ENCODE measurements at places on chromosomes 2 and 18. TPM values are rescaled to one million over a fixed set of nuclear protein-coding genes. Genes with fewer than 3 reads are reported as not detected.
A peak's percentile ranks its signal among the peaks of the same experiment; 100 is the strongest.

SPP2 gene
- not detected for total RNA-seq

ZBTB7C gene
- total RNA-seq: 1.4 TPM

SDC1 gene
- total RNA-seq: 74.3 TPM

LRATD1 gene
- total RNA-seq: 28.3 TPM

CCDC150 gene
- 4.4 TPM for total RNA-seq

HRH4 gene
- 0.17 TPM for total RNA-seq

TRABD2A gene
- total RNA-seq: 2.6 TPM

NOL4 gene
- 1.9 TPM for total RNA-seq

GRCh38 chr2:156592809-156593593, 156.8 kb downstream of the GPD2 start:
- H3K4me3 ChIP-seq: no peak overlapping the region
- no peaks in the 10 kb centered on the region for H3K4me1 ChIP-seq
- no peak overlapping the region for H3K27ac ChIP-seq
- H3K27me3 ChIP-seq: no peaks in the 10 kb centered on the region
- H3K36me3 ChIP-seq: no peaks in the 10 kb centered on the region
- DNase-seq: no peak

- no peaks in the 10 kb centered on the region for H3K27me3 ChIP-seq
- no peaks in the 10 kb centered on the region for H3K4me1 ChIP-seq
- DNase-seq: peak; percentile 14
- H3K4me3 ChIP-seq: no peak overlapping the region
- H3K36me3 ChIP-seq: no peaks in the 10 kb centered on the region
Measured at GRCh38 chr2:98394595-98395153, 48.4 kb downstream of the CNGA3 start.

- no peaks in the 10 kb centered on the region for H3K27me3 ChIP-seq
- H3K4me3 ChIP-seq: no peak overlapping the region
- H3K36me3 ChIP-seq: no peaks in the 10 kb centered on the region
- no peaks in the 10 kb centered on the region for H3K4me1 ChIP-seq
- no peak for DNase-seq
Measured at GRCh38 chr2:150027164-150027563, 439.6 kb upstream of the MMADHC start.

GRCh38 chr2:18346344-18346743, 214.1 kb downstream of the RDH14 start:
- H3K4me1 ChIP-seq: no peaks in the 10 kb centered on the region
- peak; percentile 38 for DNase-seq
- no peak overlapping the region for H3K27ac ChIP-seq
- H3K4me3 ChIP-seq: no peak overlapping the region

DNA sequence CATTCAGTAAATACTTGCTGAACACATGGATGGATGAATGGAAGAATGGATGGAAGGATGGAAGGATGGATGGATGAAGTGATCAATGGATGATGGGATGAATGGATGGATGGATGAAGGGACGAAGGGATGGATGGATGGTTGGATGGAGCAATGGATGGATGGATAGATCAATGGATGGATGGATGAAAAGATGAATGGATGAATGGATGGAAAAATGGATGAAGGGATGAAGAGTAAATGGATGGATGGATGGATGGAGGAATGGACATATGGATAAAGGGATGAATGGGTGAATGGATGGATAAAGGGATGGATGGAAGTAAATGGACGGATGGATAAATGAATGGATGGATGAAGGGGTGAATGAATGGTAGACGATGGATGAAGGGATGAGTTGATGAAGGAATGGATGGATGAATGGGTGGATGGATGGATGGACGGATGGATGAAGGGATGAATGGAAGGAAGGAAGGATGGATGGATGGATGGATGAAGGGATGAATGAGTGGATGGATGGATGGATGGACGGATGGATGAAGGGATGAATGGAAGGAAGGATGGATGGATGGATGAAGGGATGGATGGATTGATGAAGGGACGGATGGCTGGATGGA, 13.9 kb upstream of the ID2 start:
- H3K4me1 ChIP-seq: no peaks in the 10 kb centered on the region
- H3K27me3 ChIP-seq: peaks cover 3% of the 10 kb centered on the region
- DNase-seq: no peak
- H3K36me3 ChIP-seq: no peaks in the 10 kb centered on the region
- H3K4me3 ChIP-seq: no peak overlapping the region

DNA sequence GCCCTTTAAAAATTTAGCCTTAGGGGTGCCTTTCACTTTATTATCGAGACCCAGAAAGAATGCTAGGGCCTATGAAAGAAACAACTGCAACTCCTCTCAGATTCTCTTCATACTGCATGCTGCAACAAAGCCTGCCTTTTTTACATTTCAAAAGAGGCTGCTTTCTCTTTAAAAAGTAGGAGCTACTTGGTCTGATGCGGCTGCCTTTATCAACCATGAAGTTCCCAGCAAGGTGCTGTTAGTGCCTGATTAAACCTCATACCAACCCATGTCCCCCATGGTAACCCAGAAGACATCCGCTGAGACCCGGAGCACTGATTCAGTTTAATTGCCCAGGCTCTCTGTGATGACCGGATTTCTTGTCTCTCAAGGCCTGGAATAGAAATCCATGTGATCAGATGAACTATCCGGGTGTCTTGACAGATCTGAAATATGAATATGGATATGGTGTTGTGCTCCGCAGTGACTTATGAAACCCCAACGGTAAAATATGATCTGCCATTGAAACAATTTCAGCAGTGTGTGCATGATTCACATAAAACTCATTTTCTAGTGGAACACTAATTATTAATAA, 368.3 kb downstream of the ZNF521 start:
- no peak for DNase-seq
- H3K27ac ChIP-seq: no peak overlapping the region
- no peak overlapping the region for H3K4me3 ChIP-seq
- H3K36me3 ChIP-seq: no peaks in the 10 kb centered on the region

GRCh38 chr2:9473985-9474360, 378 bp upstream of the IAH1 start:
- peaks cover 7% of the 10 kb centered on the region for H3K36me3 ChIP-seq
- H3K4me1 ChIP-seq: peaks cover 11% of the 10 kb centered on the region

DNA sequence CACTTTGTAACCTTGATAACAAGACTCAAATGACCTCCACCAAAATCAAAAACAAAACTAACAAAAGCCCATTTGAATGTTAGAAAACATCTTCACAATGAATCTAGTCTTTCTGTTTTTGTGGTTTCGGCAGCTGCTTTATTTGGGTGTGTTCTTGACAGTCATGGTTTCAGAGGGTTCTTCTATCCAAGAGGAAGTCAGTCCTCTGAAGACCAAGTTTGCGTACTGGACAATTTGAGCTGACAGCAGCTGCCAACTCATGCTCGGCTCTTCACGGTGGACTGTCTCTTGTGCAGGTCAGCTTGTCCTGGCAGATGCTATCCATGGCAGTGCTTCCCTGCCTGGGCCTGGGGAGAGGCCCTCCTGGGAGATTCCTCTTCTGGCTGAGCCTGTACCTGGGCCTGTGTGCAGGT, 91.0 kb downstream of the TMEM17 start:
- peaks cover 12% of the 10 kb centered on the region for H3K4me1 ChIP-seq
- H3K27me3 ChIP-seq: no peaks in the 10 kb centered on the region
- DNase-seq: no peak

DNA sequence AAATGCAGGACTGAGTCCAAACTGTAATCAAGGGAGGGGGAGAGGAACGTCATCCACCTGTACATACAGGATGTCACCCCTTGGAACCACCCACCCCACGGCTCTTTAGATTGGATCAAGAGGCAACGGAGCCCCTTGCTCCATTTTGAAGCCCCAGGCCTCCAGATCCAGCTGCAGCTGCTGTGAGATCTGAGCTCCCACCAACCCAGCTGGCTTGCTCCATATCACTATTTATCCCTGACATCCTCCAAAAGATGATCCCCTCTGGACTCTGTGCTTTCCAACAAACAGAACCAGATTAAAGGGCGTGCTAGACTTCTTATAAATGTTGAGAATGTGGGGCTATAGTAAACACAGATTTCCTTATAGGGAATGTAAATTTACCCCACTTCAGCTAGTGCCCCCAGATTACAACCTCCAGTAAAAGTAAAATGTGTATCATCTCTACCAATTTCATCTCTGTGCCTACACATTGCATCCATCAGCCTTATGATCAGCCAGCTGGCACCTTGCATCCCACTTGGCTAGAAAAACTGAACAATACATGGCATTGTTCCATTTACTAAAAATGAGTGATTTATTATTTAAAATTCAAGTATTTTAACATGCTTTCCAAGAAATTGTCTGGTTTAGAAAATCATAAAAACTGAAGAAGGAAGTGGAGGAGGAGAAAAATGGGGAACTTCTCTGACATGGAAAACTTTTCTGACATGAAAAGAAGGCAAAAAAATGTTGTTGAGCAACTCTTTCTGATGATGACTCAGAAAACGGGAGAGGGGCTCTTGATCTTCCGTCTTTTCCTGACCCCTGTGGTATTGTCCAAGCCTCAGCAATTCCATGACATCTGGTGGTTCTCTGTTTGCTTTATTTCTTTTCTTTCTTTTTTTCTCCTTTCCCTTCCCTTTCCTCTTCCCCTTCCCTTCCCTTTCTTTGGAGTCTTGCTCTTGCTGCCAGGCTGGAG, 262.6 kb upstream of the THUMPD2 start:
- H3K36me3 ChIP-seq: no peaks in the 10 kb centered on the region
- H3K27me3 ChIP-seq: no peaks in the 10 kb centered on the region
- H3K4me1 ChIP-seq: peaks cover 12% of the 10 kb centered on the region
- no peak overlapping the region for H3K4me3 ChIP-seq
- DNase-seq: peak; percentile 91

- H3K4me1 ChIP-seq: peaks cover 12% of the 10 kb centered on the region
- peak; percentile 86 for DNase-seq
- no peak overlapping the region for H3K4me3 ChIP-seq
- no peak overlapping the region for H3K27ac ChIP-seq
Measured at GRCh38 chr2:234032279-234032856, 18.1 kb upstream of the SPP2 start.

- H3K27me3 ChIP-seq: no peaks in the 10 kb centered on the region
- no peaks in the 10 kb centered on the region for H3K36me3 ChIP-seq
- no peak overlapping the region for H3K27ac ChIP-seq
- H3K4me1 ChIP-seq: no peaks in the 10 kb centered on the region
Measured at GRCh38 chr2:51633073-51633472, 601.1 kb upstream of the NRXN1 start.

DNA sequence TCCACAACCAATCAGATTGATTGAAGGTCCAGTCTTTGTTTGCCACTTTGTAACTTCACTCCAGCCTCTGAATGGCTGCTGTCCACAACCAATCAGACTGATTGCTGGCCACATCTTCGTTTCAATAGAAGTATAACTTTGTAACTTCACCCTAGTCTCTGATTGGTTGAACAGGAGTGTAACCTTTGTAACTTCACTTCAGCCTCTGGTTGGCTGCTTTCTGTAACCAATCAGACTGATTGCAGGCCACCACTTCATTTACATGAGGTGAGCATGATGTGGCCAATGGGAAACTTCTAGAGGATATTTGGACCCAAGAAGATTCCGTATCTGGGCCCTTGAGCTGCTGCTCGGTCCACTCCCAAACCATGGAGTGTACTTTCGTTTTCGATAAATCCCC, 16.9 kb upstream of the ALPP start:
- no peak for DNase-seq
- H3K27me3 ChIP-seq: no peaks in the 10 kb centered on the region
- no peaks in the 10 kb centered on the region for H3K36me3 ChIP-seq
- no peak overlapping the region for H3K27ac ChIP-seq
- no peak overlapping the region for H3K4me3 ChIP-seq
- peaks cover 5% of the 10 kb centered on the region for H3K4me1 ChIP-seq

- no peaks in the 10 kb centered on the region for H3K4me1 ChIP-seq
- H3K4me3 ChIP-seq: no peak within 1 kb of the TSS
- no peaks in the 10 kb centered on the region for H3K36me3 ChIP-seq
- H3K27ac ChIP-seq: no peak within 1 kb of the TSS
- DNase-seq: no peak
Measured at GRCh38 chr2:31414601-31415241, at the start of gene XDH. Gene XDH (minus strand): TSS chr2:31414742. CDS start chr2:31414666, 76 bp downstream.

GRCh38 chr2:196174404-196174803, 3.0 kb upstream of the STK17B start:
- H3K36me3 ChIP-seq: no peaks in the 10 kb centered on the region
- H3K4me1 ChIP-seq: peaks cover 4% of the 10 kb centered on the region
- DNase-seq: no peak
- peaks cover 11% of the 10 kb centered on the region for H3K27me3 ChIP-seq

- H3K4me1 ChIP-seq: no peaks in the 10 kb centered on the region
- H3K4me3 ChIP-seq: no peak overlapping the region
- no peaks in the 10 kb centered on the region for H3K27me3 ChIP-seq
- no peak overlapping the region for H3K27ac ChIP-seq
- no peak for DNase-seq
- H3K36me3 ChIP-seq: no peaks in the 10 kb centered on the region
Measured at GRCh38 chr2:60476206-60476954, 77.1 kb downstream of the BCL11A start.

DNA sequence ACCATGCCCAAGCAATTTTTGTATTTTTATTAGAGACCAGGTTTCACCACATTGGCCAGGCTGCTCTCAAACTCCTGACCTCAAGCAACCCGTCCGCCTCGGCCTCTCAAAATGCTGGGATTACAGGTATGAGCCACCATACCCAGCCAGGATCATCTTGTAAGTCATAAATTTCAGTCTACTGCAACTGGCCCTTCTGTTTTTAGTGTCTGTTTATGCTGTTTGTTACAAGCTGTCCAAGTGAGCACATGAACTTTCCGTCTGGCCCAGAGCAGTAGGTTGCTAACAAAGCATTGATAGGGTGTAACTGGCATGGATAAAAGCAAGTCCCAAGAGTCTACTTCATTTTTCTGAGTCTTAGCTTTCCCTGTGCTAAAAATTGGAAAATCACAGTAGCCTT, 164.4 kb upstream of the NT5C1B start:
- no peak overlapping the region for H3K4me3 ChIP-seq
- no peaks in the 10 kb centered on the region for H3K36me3 ChIP-seq
- no peak for DNase-seq
- no peaks in the 10 kb centered on the region for H3K4me1 ChIP-seq
- H3K27me3 ChIP-seq: no peaks in the 10 kb centered on the region

GRCh38 chr2:105320651-105321215, 8.8 kb downstream of the TGFBRAP1 start:
- no peak for DNase-seq
- no peaks in the 10 kb centered on the region for H3K27me3 ChIP-seq
- no peak overlapping the region for H3K27ac ChIP-seq
- no peak overlapping the region for H3K4me3 ChIP-seq

- H3K27me3 ChIP-seq: no peaks in the 10 kb centered on the region
- H3K36me3 ChIP-seq: no peaks in the 10 kb centered on the region
- H3K4me3 ChIP-seq: no peak overlapping the region
Measured at GRCh38 chr2:2845267-2845666, 514.2 kb upstream of the MYT1L start.

GRCh38 chr2:170241756-170242155, 63.8 kb downstream of the MYO3B start:
- no peaks in the 10 kb centered on the region for H3K4me1 ChIP-seq
- no peak overlapping the region for H3K27ac ChIP-seq
- no peaks in the 10 kb centered on the region for H3K36me3 ChIP-seq
- DNase-seq: no peak

- no peak overlapping the region for H3K27ac ChIP-seq
- H3K4me1 ChIP-seq: peaks cover 4% of the 10 kb centered on the region
- DNase-seq: no peak
- H3K4me3 ChIP-seq: no peak overlapping the region
Measured at GRCh38 chr2:152492911-152493310, 157.9 kb downstream of the FMNL2 start.

Data from astrocyte (in vitro differentiated cells and primary cell).